Fibroblast of villous mesenchyme (primary cell): ENCODE measurements at places on chromosomes 4 and X. TPM values are rescaled to one million over a fixed set of nuclear protein-coding genes. Genes with fewer than 3 reads are reported as not detected.
A peak's percentile ranks its signal among the peaks of the same experiment; 100 is the strongest.

DNA sequence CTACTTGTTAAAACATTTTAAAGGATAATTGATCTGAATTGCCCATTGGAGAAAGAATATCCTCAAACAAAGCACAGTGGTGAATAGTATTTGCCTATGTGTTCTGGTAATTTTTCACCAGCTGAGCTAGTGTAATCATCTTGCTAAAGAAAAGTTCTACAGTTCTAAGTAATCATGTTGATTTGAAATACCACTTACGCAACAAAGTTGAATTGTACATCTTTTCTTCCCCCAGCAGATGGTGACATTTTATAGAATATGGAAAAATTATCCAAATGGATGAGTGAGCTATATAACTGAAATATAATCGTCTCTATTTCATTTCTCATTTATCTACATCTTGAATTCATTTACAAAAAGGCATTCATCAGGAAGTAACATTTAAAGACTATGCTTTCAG lies 9.7 kb upstream of the ZNF674 start:
- DNase-seq, result peak; percentile 49

GRCh38 chrX:24465532-24465865 lies 413 bp downstream of the PDK3 start:
- no peak for DNase-seq

Gene FGD1
- 10.4 and 11.0 TPM in 2 replicates for total RNA-seq

GRCh38 chr4:53380221-53380620 lies 2.8 kb downstream of the FIP1L1 start:
- DNase-seq, result no peak

Gene NEUROG2
- total RNA-seq, result not detected in 2 replicates

- no peak for DNase-seq
Measured at GRCh38 chrX:152528193-152528592, 77.1 kb upstream of the GABRA3 start.

GRCh38 chr4:38188631-38189101 lies 228.5 kb downstream of the PTTG2 start:
- DNase-seq, result no peak

Gene PPARGC1A
- total RNA-seq, result 0.32 and 0.86 TPM in 2 replicates

Gene SMPX
- total RNA-seq, result not detected in 2 replicates
